ENCODE measurements at places on chromosomes 12 and 14.

- DNase-seq, result no peak
These were observed 49.8 kb downstream of the RIN3 start for GRCh38 chr14:92563359-92563758.

DNA sequence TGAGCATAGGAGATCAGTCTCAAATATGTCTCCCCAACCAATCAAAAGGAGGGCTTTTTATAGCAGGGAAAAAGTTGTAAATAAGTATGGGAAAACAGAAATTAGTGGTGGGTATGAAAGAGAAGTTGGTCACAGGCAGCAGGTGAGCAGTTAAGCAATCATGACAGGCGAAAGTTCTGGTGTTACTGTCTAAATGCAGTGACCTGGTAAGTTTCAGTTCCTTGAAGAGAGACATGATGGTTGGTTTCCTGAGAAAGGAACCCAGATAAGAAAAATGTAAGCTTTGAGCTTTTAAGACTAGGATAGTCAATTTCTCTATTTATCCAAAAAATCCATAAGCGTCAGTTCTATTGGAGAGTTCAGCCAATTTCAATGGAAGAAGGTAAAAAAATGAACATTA, 466.2 kb upstream of the FLRT2 start:
- no peak for DNase-seq

- DNase-seq, result no peak
These were observed 1.1 kb downstream of the NCAPD2 start for GRCh38 chr12:6494968-6495367.

DNA sequence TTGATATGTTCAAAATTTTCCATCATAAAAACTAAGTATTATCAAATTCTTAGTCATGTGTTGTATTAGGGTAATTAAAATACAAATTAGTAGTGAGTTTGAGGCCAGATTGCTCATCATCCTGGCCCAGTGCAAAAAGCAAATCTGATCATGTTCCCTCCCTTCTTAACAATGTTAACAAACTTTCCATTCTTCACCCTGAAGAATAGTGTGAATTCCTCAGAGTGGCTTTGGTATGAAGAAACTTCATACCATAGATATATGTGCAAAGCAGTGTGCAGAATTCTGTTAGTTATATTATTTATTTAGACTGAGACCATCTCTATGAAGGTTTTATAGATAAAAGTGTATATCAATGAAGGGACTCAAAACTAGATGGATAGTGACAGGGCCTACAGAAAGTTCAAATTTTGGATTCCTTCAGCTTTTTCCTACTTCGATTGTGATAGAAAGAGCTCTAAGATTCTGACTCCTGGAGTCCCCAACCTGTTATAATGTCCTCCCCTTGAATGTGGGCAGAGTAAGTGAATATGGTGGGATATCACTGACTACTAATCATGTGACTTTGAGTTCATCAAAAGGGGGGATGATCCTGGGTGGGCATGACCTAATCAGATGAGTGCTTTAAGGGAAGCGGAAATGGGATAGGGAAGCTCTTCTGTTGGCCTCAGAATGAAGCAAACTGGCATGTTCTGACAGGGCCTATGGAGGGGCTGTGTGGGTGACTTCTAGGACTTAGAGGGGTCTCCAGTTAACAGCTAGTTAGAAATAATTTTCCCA, 271.4 kb downstream of the BTG1 start:
- no peak for DNase-seq

DNA sequence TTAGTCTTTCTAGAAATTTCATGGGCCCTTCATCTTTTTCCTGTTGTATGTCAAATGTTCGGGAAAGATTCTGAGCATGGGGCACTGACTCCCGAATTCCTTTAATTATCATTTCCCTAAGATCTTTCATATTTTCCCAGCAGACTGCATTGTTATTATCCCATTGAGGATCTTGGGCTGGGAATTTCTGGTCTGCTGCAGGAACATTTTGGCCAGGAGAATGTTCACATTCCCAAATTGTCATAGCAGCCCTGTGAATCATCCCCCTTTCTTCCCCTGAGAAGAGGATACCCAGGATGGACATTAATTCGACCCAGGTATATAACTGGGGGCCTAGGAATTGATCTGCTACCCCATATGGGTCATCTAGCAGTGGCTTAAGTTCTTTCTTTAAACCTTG, 112.5 kb downstream of the RIN3 start:
- DNase-seq, result no peak

- no peak for DNase-seq
These were observed 249.8 kb upstream of the GARIN2 start for GRCh38 chr14:66939409-66939808.

DNA sequence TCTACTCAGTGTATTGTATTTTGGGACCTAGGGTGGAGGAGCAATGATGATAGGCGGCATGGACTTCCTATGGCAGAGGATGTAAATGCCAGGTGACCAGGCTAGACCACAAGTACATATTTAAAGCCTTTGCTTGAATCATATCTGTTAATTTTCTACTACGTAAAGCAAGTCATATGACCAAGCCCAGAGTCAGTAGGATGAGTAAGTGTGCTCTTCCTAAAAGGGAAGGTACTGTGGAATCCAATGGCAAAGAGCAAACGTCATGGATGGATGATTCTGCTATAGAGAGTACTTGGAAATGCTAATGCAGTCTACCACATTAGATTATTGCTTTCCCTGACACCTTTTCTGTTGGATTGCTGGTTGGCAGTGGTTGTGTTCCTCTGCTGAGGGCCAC, 16.8 kb downstream of the GPATCH2L start:
- no peak for DNase-seq

- no peak for DNase-seq
These were observed 92.7 kb downstream of the ITPK1 start for GRCh38 chr14:93023039-93023438.

- DNase-seq, result no peak
These were observed 328.8 kb upstream of the PDE3A start for GRCh38 chr12:20039562-20039961.

DNA sequence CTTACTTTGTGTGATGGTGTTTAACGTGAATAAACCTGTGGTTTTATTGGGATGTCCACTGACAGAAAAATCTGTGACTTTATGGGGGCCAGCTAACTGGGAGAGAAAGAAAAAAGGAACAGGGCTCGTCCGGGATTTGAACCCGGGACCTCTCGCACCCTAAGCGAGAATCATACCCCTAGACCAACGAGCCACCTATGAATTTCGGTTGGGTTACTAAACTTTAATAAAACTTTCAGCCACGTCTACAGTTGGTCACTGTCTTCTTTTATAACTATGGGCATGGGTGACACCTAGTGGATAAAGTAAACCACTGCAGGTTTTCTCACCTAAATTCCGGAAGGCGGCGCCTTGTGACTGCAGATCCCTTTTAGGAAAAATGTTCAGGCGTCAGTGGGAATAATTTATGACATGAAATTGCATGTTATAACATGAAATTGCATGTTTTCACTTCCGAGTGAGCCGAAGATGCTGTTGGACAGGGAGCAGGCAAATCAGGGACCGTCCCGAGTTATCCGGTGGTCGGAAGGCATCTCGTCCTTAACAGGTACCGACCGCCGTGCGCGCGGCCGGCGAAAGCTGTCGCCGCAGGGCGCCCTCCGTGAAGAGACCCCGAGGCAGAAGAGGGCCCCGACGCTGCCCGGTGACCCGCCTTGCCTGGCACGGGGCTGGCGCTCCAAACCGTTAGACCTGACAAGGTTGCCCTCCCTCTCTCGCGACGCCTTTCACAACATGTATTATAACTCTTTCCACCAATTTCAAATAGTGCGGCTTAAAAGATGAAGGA, 18.2 kb upstream of the RNASE12 start:
- peak; percentile 49 for DNase-seq

- no peak for DNase-seq
These were observed 24.3 kb upstream of the ADGRD1 start for GRCh38 chr12:130929363-130929762.

GRCh38 chr14:69538766-69539165, 35.9 kb downstream of the CCDC177 start:
- DNase-seq, result no peak

DNA sequence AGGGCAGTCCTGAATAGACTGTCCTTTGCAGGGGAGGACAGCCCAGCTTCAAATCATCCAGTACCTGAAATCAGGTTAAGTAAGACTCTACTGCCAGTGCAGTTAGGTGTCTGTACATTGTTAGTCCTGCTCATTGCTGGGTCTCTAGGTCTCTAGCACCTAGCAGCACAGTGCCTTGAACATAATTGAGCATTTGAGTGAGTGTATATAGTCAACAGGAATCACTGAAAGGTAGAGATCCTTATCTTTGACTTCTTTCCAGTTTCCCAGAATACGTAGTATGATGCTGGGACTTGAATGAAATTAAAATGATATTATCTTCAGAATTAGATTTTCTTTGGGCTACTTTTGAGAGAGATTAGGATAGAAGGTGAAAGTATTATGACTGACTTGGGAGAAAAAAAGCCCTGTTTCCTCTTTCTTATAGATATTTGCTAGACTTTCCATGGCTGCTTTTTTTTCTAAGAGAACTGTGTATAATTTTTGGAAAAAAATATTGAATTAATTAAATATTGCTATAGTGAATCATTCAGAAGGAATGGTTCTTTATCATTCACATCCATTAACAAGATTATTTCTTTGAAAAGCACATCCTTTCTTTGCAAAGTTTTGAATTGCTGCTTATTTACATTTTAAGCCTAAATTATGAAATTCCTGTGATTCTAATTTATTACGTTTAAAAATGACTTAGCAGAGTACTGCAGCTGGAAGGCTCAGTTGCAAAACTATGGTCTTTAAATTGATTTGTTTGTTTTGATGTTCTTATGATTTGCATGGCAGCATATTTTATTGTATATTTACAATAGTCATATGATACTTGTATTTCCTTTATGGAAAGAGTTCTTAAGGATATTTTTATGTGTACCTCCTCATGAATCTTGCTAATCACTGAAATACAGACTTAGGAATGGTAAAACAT, 51.6 kb downstream of the PPP4R4 start:
- no peak for DNase-seq

- no peak for DNase-seq
These were observed 46.7 kb downstream of the PTGER2 start for GRCh38 chr14:52360831-52361230.

- DNase-seq, result no peak
These were observed 1.1 kb upstream of the GALNT9 start for GRCh38 chr12:132330549-132330881.

DNA sequence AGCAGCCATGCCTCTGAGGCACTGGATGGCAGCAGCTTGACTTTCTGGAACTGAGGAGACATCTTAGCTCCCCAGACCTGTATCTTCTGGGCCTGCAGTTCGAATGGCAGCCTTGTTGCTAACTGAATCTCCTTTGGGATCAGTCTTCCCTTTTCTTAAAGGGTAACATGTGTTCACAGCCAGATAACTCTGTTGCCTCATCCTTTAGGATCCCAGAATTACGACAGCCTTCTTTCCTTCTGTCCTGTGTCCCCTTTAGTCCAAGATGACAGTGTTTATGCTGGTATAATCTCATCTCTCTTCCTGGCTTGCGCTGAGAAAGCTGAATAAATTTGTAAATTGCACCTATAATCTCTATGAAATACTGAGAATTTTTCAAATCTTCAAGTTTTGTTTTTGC, 9.1 kb upstream of the ERC1 start:
- DNase-seq, result no peak
